ENCODE measurements at places on chromosomes 13 and 19. TPM values are rescaled to one million over a fixed set of nuclear protein-coding genes. Genes with fewer than 3 reads are reported as not detected.

- DNase-seq: no peak
These were observed 1.1 kb downstream of the RYR1 start for GRCh38 chr19:38434549-38435051.

DNA sequence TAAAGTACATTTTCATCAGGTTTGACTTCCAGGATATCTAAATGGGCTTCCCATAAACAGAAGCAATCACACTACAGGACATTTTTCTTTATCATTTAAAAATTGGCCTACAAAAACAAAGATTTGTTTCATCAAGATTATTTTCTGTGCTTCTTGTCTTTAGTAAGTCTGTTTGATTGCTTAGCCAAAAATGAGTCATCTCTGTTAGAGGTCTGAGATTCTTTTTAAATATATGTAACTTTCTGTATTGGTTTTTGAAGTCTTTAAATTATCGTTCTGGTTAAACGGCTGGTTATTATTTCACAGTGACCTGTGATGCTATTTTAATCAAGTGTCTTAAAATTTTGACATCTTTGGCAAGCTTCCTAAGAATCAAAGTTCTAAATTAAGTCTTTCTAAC, 62.7 kb downstream of the SLITRK1 start:
- no peak for DNase-seq

- DNase-seq: no peak
These were observed 238.8 kb upstream of the PCDH20 start for GRCh38 chr13:61654481-61654880.

DNA sequence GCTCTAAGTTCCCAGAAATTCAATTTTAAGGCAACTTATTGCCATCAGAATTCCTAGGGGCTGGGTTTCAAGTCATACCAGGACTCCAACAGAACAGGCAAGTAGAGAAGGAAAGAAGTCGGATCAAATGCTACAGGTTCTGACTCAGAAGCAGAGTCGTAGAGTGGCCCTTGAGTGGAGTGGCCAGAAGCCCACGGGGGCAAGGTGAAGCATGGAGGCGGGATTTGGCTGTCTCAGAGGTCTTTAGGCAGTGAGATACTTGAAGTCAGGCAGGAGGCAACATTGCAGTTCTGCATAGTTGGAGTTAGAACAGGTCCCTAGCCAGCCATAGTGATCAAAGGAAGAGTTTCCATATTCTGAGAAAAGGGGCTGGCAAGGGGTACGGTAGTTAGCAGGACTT, 111.6 kb downstream of the NHLRC3 start:
- DNase-seq: no peak

DNA sequence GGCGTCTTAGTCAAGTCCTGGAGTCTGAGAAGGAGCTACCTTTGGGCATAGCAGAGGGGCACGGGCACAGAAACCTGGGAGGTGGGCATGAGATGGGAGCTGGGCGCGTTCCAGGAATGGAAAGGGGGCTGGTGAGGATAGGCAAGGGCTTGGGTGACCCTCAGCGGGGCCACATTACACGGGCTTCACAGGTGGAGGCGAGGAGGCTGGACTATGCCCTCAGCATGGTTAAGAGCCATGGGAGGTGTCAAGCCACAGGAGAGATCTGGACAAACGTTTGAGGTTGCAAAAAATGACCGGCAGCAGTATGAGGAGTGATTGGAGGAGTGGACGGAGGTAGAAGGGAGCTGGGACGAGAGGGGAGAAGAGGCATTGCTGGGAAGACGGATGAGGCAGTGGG, 21.5 kb downstream of the NECTIN2 start:
- no peak for DNase-seq

DNA sequence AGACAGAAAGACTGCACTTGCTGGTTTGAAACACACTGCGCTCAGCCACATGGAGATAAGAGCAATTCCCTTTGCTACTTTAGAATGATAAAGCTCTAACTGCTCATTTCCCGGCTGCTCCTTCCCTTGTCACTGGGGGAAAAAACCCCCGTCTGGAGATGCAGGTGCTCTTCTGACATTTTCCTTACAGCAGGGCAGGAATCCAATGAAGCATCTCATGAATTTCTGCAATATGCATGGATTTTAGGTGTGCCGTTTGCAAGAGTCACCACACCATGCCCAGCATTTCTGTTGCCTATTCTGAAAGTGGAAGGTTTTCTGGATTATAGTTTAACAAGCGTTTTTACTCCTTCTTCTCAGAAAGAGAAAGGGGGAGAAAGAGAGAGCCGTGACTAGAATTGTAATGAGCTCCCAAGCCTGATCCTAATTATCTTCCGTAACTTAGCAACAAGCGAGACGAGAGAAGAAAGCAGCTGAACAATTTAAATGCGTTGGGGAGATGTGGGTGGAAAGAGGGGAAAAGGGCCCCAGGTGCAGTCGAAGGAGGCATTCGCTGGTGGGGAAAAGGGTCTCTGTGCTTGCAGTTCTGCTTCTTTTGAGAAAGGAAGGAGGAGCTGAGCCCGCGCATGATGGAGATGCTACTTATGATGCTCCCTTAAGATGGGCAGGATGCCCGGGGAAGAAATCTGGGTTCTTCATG, 76.6 kb upstream of the SPATA13 start:
- no peak for DNase-seq

DNA sequence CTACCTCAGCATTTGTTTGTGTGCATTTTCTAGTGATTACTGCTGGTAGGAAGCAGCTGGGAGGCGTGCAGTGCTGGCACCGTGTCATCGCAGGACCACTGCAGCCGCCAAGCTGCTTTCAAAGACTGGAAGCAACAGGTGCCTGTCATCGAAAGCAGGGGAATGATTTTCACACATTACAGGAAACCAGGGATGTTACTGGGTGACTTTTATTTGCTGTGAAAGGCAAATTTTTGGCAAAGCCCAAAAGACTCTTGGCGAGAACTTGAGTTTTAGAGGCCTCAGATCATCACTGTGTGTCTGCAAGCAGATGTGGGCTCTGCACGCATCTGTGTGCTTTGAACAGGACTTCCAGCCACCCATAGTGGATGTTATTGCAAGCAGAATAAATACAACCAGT, 176.4 kb downstream of the FLT1 start:
- DNase-seq: no peak

GRCh38 chr13:65453982-65454381, 1776.2 kb downstream of the PCDH9 start:
- DNase-seq: peak; percentile 30

DNA sequence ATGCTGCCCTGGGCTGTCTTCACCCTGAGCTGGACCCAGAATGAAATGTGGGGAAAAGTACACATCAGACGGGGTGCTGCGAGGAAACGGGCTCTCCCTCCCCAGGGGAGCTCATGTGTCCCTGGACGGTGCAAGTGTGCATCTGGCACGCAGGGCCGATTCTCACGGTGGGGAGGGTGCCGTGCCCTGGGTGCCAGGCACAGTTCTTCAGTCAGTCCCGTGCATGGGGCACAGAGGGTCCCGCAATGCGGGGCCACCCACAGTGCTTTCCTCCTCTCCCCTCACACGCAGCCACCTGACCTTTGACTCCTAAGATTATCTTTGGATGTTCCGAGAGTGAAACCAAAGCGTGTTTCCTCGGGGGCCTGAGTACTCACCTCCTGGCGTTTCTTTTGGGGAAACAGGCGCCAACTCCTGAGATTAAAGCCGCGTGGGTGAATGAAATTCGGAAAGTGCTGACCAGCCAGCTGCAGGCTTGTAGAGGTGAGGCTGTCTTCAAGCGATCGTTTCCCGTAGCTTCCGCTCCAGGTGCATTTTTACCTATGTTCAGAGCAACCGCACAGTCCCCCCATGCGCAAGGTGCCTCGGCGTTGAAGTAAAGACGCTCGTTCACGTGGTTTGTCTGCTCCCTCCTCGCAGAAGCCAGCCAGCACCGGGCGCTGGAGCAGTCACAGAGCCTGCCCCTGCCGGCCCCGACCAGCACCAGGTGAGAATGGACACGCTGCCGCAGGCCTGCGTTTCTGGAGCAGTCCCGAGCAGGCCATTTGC, 17.5 kb upstream of the F7 start:
- DNase-seq: no peak

GRCh38 chr19:5983367-5983955, 5.5 kb upstream of the RANBP3 start:
- DNase-seq: no peak

GRCh38 chr19:10104665-10105508, 1.3 kb upstream of the PPAN start:
- no peak for DNase-seq

DNA sequence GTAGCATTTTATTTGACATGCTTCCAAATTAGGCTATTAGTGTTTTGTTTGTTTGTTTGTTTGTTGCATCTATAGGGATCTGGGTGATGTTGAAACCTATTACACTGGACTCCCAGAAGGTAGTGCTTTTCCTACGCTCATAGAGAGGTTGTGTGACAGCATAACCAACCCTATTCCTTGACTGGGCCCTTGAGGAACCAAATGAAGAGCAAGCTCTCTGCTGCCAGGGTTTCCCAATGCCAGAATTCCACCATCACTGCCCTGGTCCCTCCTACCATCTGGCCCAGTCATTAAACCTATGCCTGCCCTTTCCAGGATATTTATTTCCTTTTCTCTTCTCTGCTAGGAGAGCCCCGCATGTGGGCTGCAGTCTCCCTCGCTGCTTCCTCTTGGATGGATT, 210.6 kb downstream of the IRS2 start:
- no peak for DNase-seq

DNA sequence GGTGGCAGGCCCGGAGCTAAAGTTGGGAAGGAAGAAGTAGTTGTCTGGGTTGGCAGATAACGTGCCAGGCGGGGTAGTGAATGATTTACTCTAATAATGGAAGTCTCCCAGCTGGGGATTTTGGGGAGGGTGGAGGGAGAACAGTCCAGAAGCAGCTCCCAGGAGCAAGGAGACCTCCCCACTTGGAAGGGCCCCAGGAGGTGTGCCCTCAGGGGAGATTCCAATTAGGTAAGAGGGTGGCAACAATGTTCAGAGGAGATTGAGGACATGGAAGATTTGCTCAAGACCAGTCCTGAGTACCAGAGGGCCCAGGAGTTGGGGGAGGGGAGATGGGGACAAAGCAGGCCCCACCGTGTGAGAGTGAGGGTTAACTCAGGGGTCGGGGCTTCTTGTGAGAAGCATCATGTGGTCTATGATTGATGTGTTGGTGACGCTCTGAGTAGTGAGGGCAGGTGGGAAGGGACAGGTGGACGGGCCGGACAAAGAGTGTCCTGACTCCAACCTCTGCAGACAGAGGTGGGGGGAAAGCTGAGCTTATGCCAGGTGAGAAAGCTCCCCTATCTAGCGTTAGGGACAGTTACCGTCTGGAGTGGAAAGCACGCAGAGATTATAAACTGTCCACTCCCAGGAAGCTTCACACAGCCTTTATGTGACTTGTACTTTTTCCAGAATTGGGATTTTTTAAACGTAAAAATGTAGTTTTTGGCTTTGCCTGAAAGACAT, 3.5 kb downstream of the SPINT2 start:
- peak; percentile 96 for DNase-seq

DNA sequence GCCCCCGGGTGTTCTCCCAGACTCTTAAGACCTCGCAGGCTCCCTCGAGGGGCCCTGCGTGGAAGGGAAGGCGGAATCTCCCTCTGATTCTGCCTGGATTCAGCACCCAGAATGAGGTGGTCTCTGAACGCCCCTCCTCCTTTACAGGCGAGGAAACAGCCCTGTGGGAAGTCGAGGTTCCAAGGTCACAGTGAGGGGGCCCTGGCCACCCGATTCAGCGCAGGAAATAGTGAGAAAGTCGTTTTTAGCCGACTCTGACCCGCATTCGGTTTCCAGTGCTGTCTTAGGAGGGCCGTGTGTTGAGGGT, 1.1 kb downstream of the BSG start:
- DNase-seq: no peak

- no peak for DNase-seq
These were observed 636.2 kb downstream of the DIAPH3 start for GRCh38 chr13:59527500-59527899.

DNA sequence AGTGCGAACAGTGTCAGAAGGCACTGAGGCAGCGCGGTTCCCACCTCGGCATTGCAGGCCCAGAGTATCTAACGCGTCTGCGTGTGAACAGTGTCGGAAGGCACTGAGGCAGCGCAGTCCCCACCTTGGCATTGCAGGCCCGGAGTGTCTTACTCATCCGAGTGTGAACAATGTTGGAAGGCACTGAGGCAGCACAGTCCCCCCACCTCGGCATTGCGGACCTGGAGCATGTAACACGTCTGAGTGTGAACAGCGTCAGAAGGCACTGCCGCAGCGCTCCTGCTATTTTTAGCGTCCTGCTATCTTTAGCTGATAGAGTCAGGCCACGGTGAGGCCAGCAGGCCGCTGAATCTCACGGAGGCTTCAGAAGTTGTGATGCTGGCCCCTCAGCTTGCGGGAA, 39.6 kb downstream of the ATP11A start:
- no peak for DNase-seq

GRCh38 chr13:78659732-78660494, 958 bp upstream of the OBI1 start:
- DNase-seq: peak; percentile 50

- no peak for DNase-seq
These were observed 3.6 kb upstream of the CEACAM3 start for GRCh38 chr19:41792513-41793413.

DNA sequence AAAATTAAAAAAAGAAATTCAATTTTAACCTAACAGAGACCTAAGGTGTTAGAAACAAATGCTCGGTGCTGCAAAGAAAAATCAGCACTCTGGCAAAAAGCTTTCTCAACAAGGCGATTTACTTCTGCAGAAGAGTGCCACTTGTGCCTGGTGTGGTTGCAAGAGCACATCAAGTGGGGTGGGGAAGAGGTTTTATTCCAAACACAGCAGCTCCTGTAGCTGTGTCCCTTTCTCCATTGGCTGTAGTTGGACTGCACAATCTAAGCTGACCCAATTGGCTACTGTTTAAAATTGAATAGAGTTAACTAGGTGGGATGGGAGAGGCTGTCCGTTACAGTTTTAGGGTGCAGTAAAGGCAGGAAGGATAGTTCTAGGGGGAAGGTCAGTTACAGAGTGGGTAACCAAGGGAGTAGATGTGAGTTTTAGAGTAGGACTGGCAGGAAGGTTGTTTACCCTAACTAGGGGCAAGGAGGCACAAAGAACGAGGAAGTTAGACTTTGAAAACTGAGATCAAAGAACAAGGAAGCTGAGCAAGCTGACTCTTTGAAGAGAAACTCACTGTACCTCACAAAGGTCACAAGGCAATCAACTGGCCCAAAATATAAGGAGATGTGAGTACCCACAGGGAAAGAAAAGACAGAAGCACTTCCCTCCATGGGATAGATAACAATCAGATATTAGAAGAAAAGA, 145.7 kb downstream of the LIG4 start:
- no peak for DNase-seq

DNA sequence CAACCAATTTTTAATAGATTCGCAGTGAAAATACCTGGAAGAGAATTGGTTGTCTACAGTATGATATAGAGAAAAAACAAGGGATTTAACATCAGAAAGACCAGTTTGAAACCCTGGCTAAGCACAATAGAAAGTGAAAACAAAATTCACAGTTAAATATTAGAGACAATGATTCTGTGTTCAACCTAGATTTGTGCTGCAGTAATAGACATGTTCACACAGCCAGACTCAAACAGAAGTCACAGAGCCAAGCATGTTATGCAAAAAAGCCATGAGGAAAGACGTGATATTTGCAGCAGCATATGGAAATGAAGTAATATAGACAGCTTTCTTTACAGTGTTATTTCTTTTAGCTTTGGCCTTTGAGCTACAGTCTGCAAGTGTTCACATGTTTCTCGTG, 48.1 kb downstream of the SCEL start:
- DNase-seq: no peak

Gene PRR36
- 0.03 TPM for total RNA-seq

Gene NLRP4
- not detected for total RNA-seq

Gene ZIC5
- 3.8 TPM for total RNA-seq

Gene ARL11
- total RNA-seq: 0.06 TPM

Gene SLC7A10
- total RNA-seq: not detected

Gene SYNE4
- not detected for total RNA-seq

Gene COQ8B
- 159 TPM for total RNA-seq

Gene KLK14
- total RNA-seq: not detected

Gene PINLYP
- not detected for total RNA-seq

Gene RAB8A
- total RNA-seq: 72.2 TPM
